Sciatic nerve (tissue), 2 donors: ENCODE measurements at places on chromosomes 3 and 15. TPM values are rescaled to one million over a fixed set of nuclear protein-coding genes. Genes with fewer than 3 reads are reported as not detected.

GRCh38 chr3:139225548-139225947 lies 118.3 kb upstream of the MRPS22 start:
- no peak for DNase-seq

DNA sequence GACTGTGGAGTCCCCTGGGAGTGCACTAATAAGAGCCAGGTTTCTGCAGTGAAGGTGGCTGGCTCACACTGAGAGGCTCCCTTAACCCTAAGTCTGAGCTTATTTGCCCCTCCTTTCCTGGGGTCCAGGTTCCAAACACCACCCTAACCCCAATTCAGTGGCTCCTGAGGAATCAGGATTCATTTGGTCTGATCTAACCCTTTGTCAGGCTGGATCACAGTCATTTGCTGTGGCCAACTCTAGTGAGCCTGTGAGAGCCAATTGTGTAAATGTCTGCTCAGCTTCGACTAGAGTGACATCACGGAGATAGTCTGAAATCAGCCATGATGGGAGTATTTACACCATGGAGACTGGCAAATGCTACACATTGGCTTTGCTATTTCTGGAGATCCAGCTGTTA lies 73.7 kb upstream of the ACAN start:
- no peak for DNase-seq

- no peak for DNase-seq
Measured at GRCh38 chr3:50470658-50471057, 32.8 kb downstream of the CACNA2D2 start.

DNA sequence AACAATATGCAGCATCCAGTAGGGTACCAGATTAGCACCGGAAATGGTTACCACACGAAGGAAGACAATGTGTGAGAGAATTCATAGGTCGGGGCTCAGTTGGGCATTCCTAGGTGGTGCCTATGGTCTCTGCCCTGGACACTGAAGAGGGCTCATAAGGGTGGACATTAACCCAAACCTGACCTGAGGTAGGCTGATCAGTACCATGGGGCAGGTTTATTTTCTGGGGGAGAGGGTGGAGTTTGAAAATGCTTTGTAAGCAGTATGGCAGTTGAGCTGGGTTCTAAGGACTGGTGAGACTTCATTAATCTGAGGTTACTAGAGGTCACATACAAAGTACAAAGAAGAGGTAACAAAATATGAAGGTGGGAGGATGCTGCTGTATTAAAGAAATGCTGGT lies 68.4 kb downstream of the RPL22L1 start:
- no peak for DNase-seq

- DNase-seq: no peak
Measured at GRCh38 chr3:47841786-47842349, 38.9 kb downstream of the DHX30 start.

GRCh38 chr15:51667478-51667877 lies 13.8 kb upstream of the SCG3 start:
- DNase-seq: no peak

Gene MST1R
- total RNA-seq: 2.7 TPM

Gene TF
- total RNA-seq: 40.6 TPM

Gene PLAAT1
- total RNA-seq: 0.98 TPM

Gene GPR62
- 0.13 TPM for total RNA-seq
